ENCODE measurements at places on chromosomes 7 and 10.
A peak's percentile ranks its signal among the peaks of the same experiment; 100 is the strongest.

- no peak for DNase-seq
Measured at GRCh38 chr10:63262430-63263073, 129.4 kb downstream of the NRBF2 start.

DNA sequence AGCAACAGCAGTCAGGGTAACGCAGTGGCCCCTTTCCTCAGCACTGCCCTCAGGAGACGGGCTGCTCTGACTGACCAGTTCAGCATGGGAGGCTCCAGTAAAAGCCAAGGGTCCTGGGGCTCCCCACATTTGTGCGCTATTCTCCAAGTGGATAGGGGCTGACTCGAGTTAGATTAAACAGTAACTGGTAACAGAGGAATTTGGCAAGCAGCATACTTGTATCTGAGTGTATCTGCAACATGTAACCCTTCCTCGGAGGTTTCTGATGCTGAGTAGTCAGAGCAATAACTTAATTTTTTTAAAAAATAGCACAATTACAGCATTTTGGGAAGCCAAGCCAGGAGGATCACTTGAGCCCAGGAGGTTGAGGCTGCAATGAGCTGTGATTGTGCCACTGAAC, 22.8 kb downstream of the SORBS1 start:
- no peak for DNase-seq

DNA sequence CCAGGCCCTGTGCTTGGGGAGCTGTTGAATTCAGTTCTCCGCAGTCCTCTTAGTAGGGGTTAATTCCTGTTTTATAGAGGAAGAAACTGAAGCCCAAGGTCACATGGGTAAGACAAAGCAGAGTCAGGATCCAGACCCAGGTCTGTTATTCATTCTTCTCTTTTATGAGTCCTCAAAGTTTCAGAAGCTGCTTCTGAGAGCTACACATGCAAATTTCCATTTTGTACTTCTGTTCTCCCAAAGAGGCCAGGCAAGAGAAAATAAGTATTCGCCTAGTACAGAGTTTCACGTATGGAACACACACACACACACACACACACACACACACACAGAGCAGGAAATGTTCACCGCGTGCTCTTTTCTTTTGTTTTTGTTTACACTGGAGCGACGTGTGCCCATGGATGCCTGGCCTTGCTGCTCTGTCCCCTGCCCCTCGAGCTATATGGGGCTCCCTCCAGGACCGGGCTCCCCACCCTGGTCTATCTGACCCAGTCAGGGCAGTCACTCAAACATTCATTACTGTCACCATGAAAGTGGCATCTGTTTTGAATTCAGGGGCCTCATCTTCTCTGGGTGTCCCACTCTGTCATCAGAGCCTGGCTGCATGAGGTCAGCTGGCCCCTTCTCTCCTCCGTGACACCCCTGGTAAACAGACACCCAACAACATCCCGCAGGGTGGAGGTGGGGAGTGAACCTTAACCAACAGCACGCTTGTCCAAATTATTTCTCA, 84.4 kb downstream of the TNS3 start:
- DNase-seq = no peak

DNA sequence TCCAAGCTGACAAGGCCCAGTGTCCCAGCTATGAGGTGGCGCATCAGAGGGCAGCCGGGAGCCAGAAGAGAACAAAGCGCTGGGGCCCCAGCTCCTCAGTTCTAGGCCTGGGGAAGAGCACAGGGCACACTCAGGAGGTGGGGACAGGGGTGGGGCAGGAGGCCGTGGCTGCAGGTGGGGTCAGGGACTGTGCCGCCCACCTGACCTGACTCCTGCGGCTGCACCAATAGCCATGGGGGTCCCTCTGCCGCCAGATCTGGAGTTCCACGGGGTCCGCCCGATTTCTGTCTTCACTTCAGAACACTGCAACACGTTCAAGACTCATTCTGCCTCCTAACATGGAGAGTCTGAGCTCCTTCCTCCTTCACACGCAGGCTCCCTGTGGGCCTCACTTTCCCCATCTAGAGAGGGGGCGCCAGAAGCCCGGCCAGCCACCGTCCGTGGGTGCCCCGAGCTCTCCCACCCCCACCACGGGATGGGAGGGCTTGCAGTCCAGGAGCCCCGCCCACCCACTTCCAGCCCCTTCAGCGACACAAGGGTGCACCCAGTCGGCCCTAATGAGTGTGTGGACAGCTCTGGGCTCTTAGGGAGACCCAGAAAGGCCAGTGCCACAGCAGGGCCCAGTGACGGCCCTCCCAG, 278.3 kb downstream of the MAD1L1 start:
- DNase-seq = peak; percentile 29

- no peak for DNase-seq
Measured at GRCh38 chr7:135537905-135538304, 19.8 kb upstream of the NUP205 start.

DNA sequence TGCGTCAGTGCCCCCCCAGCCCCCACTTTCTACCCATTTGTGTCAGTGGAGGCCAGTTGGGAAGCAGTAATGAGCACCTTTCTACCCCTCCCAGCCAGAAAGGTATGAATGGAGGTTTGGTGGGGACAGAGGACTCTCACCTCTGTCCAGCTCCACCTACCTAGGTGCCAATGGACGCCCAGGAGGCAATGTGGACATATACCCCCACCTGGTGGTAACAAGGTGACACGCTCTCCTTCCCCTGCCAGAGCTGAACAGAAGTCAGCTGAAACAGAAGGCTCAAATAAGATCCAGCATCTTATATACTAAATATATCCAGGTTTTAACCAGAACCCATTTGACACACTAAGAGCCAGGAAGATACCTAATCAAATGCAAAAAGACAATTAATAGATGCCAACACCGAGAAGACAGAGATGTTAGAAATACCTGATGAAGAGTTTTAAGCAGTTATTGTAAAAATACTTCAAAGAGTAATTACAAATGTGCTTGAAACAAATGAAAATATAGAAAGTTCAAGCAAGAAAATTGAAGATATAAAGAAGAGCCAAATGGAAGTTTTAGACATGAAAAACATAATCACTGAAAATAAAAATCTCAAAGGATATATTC, 18.4 kb upstream of the SORCS3 start:
- DNase-seq = peak; percentile 8
